ENCODE measurements at places on chromosomes 12 and 14.

DNA sequence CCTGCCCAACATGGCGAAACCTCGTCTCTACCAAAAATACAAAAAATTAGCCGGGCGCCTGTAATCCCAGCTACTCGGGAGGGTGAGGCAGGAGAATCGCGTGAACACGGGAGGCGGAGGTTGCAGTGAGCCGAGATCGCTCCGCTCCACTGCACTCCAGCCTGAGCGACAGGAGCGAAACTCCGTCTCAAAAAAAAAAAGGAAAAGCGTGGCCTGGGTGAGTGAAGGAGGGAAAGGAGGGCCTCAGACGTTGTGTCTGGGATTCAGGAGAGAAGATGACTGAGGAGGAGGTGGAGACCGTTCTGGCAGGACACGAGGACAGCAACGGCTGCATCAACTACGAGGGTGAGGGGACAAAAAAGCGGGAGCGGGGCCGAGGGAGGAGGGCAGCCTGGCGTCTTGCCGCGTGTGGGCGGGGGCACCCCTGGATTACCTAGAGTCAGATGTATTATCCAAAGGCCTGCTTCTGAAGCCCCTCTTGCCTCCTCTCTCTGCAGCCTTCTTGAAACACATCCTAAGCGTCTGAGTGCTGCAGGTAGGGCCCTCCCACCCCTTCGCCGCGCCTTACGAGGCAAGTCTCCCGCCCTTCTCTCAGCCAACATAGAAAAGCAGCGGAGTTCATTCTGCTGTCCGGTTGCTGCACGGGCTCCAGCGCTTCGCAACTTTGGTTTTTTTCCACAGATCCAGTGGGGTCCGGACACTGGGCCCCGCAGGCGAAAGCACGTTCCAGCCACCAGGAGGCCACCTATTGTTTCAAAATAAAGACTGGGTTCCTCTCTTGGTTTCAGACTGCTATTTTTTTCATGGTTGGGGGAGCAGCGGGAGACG lies 744 bp upstream of the MYL6 start:
- peak; percentile 54 for DNase-seq

- DNase-seq: no peak
Measured at GRCh38 chr14:73599499-73599898, 7.8 kb downstream of the ACOT4 start.

- DNase-seq: no peak
Measured at GRCh38 chr12:131290255-131290959, 336.7 kb downstream of the ADGRD1 start.

GRCh38 chr14:88952901-88953300 lies 128.4 kb downstream of the TTC8 start:
- no peak for DNase-seq

GRCh38 chr12:6276956-6277620 lies 33.4 kb upstream of the PLEKHG6 start:
- DNase-seq: no peak

DNA sequence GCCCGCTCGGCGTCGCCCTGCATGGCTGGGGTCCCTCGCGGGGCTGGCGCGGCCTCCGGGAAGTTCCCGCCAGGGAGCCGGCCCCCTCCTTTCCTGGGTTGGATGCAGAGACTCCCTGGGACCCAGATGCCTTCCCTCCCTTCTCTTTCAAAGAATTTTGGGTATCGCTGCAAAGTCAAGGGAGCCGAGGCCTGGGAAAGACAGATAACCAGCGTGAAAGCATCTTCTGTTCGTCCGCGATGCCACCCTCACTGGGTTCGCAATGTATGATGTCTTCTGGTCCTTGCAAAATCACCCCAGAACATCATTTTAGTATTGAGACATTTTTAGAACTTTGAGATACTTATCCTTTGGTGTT lies 451 bp downstream of the IRAK3 start:
- DNase-seq: no peak

DNA sequence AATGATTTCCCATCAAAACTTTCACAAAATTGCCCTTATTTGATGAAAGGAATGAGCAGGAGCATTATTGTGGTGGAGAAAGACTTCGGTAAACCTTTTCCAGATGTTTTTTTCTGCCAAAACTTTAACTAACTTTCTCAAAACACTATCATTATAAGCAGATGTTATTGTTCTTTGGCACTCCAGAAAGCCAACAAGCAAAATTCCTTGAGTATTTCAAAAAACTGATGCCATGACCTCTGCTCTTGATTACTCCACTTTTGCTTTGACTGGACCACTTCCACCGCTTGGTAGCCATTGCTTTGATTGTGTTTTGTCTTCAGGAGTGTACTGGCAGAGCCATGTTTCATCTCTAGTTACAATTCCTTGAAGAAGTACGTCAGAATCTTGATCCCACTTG lies 29.7 kb upstream of the RAB21 start:
- DNase-seq: no peak

- DNase-seq: no peak
Measured at GRCh38 chr12:1974812-1975211, 29.4 kb downstream of the DCP1B start.
